Ecto neural progenitor cell (in vitro differentiated cells): ENCODE measurements at places on chromosomes 13 and 19.

DNA sequence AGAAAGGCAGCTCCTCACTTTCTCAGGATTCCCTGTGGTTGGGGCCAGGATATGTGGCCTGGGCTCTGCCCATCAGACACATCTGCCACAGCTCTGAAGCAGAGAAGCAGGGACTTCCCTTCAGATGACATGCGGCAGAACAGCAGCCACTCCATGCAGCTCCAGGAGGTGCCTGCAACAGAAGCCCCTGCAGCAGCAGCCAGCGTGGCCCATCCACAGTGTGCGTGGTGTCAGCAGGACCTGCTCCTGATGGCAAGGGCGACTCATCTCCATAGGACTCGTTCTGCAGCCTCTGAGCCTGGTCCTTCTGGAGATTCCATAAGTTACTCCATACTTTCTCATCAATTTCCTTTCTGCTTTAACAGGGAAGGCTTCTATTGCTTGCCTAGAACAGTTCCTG is 105.0 kb downstream of the SUCLA2 start:
- no peak for DNase-seq

GRCh38 chr13:20101467-20102316 is 59.2 kb downstream of the GJA3 start:
- DNase-seq: no peak

DNA sequence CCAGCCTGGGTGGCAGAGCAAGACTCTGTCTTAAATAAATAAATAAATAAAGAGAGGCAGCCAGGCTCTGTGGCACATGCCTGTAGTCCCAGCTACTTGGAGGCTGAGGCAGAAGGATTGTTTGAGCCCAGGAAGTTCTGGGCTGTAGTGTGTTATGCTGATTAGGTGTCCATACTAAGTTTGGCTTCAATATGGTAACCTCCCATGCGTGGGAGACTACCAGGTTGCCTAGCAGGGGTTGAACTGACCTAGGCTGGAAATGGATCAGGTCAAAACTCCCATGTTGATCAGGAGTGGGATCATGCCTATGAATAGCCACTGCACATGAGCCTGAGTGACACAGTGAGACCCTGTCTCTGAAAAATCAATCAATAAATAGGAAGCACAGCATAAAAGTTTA is 4.0 kb upstream of the SNRNP70 start:
- DNase-seq: no peak

DNA sequence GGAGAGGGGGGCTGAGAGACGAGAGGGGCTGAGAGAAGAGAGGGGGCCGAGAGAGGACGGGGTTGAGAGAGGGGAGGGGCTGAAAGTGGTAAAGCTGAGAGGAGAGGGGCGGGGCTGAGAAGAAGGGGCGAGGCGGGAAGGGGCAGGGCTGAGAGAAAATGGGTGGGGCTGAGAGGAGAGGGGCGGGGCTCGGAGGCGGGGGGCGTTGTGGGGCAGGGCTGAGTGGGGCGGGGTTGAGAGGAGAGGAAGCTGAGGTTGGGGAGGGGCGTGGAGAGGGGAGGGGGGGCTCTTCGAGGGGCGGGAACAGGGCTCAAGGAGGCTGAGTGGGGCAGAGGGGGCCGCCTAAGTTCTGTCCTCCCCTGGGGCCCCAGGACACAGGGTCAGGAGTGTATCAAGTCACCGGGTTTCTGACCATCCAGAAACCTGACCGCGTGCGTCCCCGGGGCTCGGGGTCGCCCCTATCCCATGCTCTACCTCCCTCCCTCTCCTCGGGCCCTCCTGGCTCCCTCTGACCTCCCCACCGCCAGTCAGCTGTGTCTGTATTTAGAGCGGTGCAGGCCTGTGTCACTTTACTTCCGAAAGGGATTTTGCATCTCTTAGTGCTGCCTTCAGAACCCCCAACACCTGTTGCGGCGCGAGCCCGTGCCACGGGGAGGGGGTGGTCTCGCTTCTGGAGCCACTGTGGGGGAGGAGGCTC is 38.6 kb upstream of the SEMA6B start:
- peak; percentile 89 for DNase-seq

- DNase-seq: peak; percentile 72
Measured at GRCh38 chr19:49585023-49585422, 3.9 kb downstream of the PRRG2 start.

GRCh38 chr19:3897936-3898335 is 17.5 kb downstream of the ATCAY start:
- no peak for DNase-seq

GRCh38 chr19:16067205-16067938 is 8.9 kb upstream of the TPM4 start:
- no peak for DNase-seq

- peak; percentile 65 for DNase-seq
Measured at GRCh38 chr19:45528149-45528743, 21.0 kb downstream of the VASP start.

GRCh38 chr13:108026680-108027410 is 188.5 kb downstream of the LIG4 start:
- DNase-seq: no peak

- no peak for DNase-seq
Measured at GRCh38 chr19:39679791-39680168, 24.1 kb downstream of the LGALS16 start.
